Activated naive CD8-positive, alpha-beta T cell treated with anti-CD3 and anti-CD28 coated beads, Interleukin-2, amount 50 U/mL, for 16 hours (primary cell): ENCODE measurements at places on chromosomes 6 and 20.

- DNase-seq: peak; percentile 61
Measured at GRCh38 chr20:45771182-45771759, 20.4 kb downstream of the WFDC3 start.

DNA sequence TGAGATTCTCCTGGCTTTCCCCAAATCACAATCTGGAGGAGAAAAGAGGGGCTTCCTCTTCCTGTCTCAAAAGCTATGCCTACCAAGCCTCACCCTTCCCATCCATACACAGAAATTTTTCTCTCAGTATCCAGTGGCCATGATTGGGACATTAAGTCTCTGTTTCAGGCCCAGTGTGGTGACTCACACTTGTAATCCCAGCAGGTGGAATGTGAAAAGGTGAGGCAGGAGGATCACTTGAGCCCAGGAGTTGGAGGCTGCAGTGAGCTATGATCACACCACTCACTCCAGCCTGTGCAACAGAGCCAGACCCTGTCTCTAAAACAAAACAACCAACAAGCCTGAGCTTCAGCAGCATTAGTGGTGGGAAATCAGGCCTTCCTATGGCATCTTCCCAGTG, 210.0 kb downstream of the OGFRL1 start:
- DNase-seq: no peak

- no peak for DNase-seq
Measured at GRCh38 chr6:115592025-115592424, 468.7 kb downstream of the FRK start.

DNA sequence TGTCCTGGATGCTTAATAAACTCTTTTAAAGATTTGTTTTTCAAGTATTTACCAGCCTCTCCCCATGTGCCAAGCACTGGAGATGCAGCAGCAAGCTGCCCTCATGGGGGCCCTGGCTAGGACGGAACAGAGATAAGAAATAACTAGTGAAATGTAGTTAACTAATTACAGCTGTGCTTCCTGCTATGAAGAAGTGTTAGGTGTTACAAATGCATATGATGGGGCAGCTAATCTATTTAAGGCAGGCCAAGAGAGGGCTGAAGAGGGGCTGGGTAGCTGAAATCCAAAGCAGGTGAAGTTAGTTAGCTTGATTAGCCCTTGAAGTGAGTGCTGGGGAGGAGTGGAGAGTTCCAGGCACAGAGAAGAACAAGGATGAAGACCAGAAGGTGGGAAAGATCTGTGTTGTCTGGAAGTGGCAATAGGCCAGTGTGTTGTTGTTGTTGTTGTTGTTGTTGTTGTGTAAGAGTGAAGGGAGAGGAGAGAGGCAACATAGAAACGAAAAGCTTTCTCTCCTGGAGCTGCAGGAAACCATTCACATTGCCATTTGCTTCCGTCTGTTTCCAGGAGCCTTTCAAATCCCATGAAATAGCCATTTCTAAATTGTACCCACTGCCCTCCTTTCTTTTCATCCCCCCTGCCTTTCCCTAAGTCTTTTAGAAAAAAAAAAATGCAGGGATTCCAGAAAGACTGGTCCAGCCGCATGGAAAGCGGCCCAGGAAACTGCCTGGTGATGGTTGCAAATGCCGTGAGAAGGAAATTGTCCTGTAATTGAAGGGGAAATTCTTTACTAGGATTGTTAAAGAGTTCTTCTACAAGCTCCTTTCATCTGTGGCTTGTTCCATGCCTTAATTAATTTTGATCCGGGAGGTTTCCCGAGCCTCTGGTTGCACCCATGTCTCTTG, 119.6 kb downstream of the TFAP2C start:
- no peak for DNase-seq

GRCh38 chr6:116963972-116964371, 86.9 kb downstream of the RFX6 start:
- no peak for DNase-seq

DNA sequence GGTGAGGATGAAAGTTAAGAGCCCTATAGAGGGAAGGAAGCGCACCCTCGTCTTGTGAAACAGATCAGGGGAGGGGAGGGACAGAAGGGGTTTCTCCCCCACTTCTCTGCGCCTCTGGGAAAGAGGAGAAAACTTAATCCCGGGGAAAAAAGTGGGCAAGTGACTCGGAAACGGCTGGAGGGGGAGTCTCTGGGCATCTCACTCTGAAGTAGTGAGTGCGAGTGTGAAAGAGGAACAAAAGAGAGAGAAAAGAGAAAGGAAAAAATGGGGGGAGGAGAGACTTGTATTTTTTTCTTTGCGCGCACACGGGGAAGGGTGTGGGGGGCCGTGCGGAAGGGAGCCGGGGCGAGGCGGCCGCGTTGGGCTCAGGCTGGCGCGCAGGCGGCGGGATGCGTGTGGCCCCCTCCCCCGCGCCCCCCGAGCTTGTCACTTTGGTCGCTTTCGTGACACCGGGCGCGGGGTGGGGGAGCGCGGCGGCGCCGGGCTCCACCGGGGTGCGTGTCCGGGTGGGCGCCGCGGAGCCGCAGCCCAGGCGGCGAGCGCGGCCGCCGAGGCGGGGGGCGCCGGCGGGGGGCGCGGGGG, 454 bp downstream of the L3MBTL3 start:
- no peak for DNase-seq

GRCh38 chr20:37198932-37199660, 19.7 kb upstream of the MROH8 start:
- no peak for DNase-seq

DNA sequence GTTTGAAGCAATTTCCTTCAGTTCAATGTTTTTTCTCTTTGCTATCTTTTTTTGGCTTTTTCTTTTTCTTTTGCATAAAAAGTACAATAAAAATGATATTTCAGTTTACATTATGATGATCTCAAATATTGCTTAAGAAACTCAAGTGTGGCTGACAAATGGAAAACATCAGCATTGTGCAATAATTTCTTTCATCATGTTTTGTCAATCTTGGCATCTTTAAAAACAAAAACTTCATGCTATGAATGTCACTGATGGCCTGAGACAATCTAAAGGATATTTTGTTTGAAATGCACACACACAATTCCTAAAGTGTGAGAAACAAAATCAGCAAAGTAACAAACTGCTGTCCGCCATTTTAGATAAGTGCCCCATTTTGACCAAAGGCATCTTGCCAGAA, 13.9 kb upstream of the MTCL3 start:
- no peak for DNase-seq

- DNase-seq: no peak
Measured at GRCh38 chr20:37538003-37538402, 10.3 kb upstream of the BLCAP start.

DNA sequence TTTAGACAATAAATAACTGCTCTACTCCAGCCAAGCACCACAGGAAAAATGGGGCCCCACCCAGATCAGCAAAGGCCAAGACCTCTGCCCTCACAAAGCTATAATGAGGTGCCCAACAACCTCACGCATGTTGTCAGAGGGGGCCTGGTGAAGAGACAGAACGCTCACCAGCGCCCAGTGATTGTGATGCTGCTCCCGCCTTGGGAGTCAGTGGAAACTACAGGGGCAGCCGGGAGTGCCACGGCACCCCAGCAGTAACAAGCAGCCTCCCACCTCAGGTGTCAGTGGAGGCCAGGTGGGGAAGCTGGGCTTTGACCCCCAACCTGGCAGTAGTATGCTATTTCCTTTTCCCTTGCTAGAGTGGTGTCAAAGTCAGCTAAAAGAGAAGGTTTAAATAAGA, 47.4 kb downstream of the TCP11 start:
- no peak for DNase-seq

DNA sequence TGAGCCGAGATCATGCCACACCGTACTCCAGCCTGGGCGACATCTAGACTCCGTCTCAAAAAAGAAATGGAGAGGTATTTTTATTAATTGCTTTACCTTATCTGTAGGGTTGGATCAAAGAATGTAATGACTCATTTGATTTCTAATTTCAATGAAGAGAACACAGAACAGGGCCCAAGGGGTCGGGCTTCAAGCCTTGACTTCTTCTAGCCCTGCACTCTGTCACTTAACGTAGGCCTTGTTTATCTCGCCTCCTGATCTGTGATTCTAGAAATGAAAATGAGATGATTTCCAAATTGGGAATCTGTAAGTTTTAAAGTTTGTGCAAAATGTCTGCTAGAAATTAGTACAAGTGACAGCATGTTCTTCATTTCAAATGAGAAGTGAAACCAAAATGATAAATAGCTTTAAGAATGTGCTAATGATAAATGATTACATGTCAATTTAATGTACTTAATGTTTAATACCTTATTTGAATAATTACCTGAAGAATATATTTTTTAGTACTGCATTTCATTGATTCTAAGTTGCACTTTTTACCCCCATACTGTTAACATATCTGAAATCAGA, 180.5 kb downstream of the SLC16A10 start:
- DNase-seq: no peak

DNA sequence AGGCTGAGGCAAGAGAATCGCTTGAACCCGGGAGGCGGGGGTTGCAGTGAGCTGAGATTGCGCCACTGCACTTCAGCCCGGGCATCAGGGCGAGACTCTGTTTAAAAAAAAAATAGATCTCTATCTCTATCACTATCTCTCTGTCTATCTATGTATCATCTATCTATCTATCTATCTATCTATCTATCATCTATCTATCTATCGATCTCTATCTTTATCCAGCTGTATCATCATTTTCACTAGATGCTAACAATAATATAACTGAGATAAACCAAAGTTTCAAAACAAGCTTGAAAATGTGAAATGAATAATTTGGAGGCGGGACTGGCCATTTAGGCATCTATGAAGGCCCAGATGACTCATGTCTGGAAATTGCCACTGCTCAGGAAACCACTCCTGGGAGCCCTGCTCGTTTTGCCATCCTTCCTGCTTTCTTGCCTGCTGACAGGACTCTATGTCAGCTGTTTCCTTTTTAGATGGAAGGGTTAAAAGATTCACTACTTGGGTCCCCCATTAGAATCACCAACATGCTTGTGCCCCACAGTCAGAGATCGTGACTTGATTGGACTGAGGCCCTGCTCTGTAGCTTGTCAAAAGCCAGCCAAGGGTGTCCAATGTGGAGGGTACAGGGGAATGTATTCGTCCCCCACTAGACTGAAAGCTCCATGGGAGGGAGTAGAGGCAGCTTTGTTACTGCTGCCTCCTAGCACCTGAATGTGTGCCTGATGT, 61.7 kb downstream of the UTRN start:
- DNase-seq: no peak

DNA sequence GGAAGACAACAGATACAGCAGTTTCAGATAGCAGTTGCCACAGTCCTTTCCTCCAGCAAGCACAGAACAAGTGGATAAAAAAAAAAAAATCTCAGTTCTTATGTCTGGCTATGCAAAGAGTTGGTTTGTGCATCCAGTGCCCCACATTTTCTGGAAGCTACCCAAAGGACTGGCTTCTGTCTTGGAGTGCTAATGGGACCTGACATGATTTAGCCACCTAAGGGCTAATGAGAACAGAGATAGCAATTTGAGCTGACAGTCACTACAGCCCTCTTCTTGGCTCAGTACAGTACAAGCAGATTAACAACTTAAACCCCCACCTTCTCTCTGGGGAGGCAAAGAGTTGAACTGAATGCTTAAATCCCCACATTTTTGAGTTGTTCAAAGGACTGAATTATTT, 976.8 kb downstream of the TBC1D32 start:
- no peak for DNase-seq

- DNase-seq: no peak
Measured at GRCh38 chr6:135537741-135538301, 40.3 kb upstream of the AHI1 start.

- DNase-seq: no peak
Measured at GRCh38 chr6:44701637-44702101, 314.2 kb downstream of the CDC5L start.

GRCh38 chr20:6295867-6296256, 173.0 kb upstream of the FERMT1 start:
- DNase-seq: no peak

DNA sequence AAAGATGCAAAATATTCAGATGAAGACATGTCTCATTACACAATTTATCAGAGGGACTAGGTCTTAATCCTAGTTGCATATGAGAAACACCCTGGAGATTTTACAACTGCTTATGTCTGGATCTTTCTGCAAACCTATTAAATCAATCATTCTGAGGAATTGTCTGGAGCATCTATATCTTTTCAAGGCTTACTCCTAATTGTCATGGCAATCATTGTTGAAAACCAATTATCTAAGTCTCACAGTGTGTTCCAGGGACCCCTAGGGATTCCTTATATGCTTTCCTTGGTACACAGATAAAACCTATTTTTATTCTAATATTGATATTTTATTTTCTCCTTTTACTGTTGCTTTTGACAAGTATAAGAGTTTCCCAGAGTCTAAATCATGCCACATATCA, 696.9 kb upstream of the EYS start:
- no peak for DNase-seq

DNA sequence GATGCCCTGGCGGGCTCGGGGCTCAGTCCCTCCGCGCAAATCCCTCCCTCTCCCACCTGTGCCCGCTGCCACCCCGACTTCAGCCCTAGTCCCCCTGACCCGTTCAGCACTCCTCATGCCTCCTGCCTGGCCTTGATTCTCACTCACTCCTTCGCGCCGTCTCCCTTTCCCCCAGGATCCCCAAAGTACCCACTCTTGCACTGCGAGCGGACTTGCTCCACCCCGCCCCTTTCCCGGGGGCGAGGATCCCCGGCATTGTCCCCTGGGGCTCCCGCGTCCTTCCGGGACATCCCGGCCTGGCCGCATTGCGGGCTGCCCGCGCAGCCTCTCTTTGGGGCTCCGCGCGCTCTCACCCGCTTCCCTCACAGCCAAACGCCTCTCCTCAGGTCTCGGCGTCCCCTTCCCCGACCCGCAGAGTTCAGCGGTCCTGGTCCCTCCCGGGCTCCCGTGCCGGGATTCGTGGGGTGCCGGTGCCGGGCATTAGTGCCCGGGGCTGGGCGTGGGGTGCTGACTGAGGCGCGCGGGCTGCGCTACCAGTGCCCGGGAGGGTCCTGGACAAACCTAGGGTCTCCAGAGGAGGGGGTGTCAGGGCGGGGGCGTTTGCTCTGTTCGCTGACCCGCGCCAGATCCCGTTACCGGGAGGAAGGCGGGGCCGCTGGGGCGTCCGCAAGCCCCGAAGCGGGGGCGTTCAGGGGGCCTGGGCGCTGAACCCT, 45.5 kb upstream of the SUPT3H start:
- DNase-seq: no peak

- DNase-seq: no peak
Measured at GRCh38 chr20:53842301-53843099, 227.9 kb downstream of the BCAS1 start.

- DNase-seq: no peak
Measured at GRCh38 chr6:98880486-98880885, 46.1 kb downstream of the POU3F2 start.

DNA sequence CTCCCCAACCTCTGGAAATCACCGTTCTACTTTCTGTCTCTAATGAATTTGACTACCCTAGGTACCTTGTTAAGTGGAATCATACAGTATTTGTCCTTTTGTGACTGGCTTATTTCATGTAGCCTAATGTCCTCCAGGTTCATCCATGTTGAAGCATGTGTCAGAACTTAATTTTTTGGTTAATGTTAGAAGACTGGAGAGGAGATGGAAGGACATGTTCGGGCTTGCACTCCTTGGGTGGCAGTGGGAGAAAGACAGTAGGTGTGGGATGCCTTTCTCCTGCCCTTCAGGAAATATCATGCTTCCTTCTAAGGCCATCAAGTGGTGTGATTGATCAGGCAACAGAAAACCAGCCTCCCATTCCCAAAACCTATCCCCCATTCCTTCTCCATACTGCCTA, 61.1 kb upstream of the RNF144B start:
- no peak for DNase-seq
